ENCODE measurements at places on chromosomes 6 and 20.

GRCh38 chr6:38708496-38708895, 5.6 kb upstream of the GLO1 start:
- DNase-seq: peak; percentile 9

GRCh38 chr6:135209803-135210202, 28.7 kb downstream of the MYB start:
- DNase-seq: peak; percentile 50

DNA sequence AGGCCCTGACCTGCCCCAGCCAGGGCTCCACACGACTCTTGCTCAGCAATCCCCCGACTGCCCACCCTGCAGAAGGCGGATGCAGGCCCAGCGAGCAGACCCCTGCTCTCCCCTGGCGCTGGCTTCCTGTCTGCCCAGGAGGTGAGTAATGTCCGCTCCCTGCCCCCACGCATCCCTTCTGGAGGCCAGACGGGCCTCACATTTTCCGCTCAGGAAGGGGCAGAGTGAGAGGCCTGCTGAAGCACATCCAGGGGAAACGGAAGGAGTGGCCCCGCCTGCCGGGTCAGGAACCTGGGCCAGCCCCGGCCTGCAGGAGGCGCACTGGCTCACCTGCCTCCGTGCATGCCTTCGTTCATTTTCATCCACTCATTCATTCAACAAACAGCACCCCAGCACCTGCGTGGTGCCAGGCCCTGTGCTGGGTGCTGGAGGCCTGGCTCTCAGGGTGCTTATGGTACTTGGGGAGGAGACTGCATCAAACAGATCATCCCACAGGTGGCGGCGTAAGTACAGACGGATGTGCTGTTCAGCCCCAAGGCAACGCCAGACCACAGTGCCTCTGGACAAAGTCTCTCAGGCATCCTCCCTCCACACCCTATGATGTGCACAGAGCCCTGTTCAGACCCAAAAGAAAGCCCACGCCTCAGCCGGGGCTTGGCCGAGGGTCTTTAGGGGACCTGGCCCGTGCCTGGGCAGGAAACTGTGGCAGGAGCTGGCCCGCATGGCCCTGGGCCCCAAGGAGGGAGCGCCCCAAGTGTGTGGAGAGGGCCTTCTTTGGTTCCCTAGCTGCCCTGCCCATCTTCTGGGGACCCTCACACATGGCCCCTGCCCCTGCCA, 112.1 kb downstream of the ASXL1 start:
- DNase-seq: peak; percentile 66

DNA sequence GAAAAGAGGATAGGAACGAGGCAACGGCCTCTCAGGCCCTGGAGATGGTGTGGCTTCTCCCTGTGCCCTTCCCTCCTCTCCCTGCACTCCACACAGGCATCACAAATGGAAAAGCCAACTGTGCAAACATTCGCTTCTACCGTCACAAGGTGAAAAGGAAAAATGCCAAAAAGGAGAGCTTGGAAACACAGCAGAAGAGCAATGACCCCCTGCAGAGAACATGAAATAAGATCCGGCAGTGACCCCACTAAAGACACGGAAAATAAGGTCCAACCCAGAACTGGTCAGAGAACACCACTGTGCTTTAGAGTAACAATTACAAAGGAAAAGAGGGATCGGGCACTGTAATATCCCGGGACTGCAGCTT, 63.0 kb downstream of the SLC22A23 start:
- DNase-seq: no peak

DNA sequence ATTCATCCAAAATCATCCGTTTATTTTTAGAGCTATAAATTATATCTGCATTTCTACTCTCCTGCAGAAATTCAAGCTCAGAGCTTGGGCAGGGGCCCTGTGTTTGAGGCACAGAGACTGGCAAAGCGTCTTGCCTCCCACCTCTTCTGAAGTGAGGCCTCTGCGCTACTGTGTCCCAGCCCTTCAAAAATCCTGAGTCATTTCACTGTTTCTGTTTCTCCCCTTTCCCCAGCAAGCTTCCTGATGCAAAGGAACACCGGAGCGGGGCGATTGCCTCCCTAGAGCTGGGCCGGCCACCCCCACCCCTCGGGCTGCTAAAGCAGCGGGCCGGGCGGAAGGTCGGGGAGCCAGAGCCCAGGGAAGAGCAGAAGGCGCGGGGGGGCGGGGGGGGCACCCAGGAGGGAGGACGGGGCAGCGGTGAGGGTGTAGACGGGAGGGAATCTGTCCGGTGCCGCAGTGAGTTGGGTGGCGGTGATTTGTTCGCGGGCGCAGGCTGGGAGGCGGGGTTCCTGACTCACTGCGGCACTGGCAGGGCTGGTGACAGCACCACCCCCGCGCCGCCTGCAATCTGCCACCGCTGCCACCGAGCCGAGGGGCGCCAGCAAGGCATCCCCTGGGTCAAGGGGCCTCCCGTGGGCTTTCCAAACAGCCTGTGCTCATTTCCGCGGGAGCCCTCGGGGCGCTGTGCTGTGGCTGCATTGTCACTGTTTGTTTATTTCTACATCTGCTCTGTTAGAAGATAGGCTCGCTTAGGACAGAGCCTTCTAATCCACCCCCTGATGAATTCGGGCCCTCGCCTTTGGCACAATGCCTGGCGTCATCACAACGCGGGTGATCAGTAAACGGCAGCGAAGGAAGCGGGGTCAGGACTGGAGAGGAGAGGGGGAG, 46.5 kb upstream of the SNAP25 start:
- peak; percentile 48 for DNase-seq

- DNase-seq: no peak
Observed at GRCh38 chr6:18028332-18028731, 40.9 kb upstream of the KIF13A start.

DNA sequence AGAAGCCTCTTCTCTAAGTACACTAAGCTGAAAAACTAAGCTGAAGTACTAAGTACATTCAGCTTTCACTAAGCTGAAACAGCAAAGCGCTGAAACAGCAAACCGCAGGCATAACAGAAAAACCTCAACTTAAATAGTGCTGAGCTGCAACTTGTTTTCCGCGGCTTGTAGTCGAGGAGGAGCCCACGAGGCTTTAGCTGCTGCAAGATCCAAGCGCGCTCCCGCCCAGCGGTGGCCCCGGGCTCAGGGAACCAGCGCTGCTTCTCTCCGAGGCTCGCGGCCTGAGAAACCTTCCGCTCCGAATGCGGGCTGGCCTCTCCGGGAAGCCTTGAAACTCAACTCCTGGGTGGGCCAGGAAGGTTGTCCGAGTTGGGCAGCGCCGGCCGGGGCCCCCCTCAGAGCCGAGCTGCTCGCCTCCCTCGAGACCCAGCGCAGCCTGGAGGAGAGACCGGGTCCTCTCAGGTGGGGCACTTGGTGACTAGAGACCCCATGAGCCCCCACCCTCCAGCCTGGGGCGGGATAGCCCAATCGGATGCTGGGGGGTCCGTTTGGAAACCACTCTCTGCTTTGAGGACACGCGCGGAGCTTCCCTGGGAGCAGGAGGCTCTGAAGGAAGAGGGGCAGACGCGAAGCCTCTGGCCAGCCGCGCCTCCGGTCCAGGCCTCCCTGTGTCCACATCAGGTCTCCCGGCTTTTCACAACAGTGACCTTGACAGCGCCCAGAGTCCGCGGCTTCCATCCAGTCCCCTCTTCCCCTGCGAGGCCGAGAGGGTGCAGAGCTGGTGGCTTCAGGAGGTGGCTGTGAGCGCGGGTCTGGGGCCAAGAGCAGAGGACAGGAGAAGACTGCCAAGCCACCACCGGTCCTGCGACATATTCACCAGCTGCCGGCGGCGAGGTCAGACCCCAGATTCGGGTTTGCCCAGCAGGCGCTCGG, 38.1 kb upstream of the HLA-E start:
- DNase-seq: peak; percentile 67

DNA sequence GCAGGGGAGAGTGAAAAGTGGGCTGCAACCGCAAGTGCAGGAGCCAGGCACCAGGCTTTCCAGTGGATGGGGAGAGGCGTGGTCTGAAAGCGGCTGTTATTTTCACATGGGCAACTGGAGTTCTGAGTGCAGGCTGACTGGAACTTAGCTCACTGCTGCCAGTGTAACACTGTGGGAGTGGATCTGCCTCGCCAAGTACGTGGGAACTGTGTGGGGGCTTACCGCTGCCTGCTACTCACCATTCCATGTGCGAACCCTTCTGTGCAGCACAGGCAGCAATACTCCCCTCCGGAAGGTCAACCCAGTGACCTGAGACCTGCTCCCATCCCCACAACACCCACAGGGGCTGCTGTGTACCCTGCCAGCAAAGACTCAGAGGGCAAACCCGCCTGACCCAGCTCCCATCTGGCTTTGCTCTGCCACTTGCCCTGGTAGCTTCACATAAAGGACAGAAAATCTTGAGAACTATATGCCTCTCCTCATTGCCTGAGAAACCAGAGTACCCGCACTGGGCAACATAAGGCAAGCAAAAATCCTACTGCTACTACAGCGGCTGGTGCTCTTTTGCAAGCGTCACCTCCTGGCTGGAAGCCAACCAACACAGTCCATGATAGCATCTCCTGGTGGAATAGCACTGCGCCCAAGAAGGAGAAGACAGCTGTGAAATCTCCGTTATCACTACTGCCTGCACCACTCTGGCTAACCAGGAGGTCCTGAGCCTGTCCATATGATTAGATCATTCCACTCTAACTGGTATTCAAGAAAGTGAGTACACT, 54.4 kb upstream of the SIRPG start:
- DNase-seq: no peak

GRCh38 chr6:29631860-29632731, 887 bp downstream of the GABBR1 start:
- peak; percentile 75 for DNase-seq

- peak; percentile 88 for DNase-seq
Observed at GRCh38 chr20:44018259-44018941, 103.7 kb downstream of the TOX2 start.

DNA sequence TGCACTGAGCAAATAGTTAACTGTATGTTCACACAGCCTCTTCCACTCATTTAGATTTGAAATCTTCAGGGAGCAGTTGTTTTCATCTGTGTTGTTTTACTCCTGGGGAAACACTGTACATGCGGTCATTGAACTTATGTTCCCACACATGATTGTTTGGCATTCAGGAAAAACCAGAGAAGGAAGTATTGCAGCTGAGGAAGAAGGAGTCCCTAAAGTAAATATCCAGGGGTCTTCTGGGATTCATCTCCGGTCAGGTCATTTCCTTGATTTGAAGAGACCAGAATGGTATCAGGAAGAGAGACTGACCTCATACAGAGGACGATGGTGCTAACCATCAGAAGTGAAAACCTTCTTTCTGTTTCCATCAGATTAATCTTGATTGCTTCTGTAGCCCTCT, 52.5 kb downstream of the DCBLD1 start:
- no peak for DNase-seq

GRCh38 chr6:158850807-158851115, 31.6 kb upstream of the EZR start:
- peak; percentile 48 for DNase-seq

GRCh38 chr20:41306061-41306727, 11.3 kb downstream of the ZHX3 start:
- DNase-seq: no peak

- DNase-seq: peak; percentile 8
Observed at GRCh38 chr6:6131492-6132109, 124.9 kb upstream of the NRN1 start.

- DNase-seq: no peak
Observed at GRCh38 chr6:15505463-15505918, 157.3 kb downstream of the DTNBP1 start.

DNA sequence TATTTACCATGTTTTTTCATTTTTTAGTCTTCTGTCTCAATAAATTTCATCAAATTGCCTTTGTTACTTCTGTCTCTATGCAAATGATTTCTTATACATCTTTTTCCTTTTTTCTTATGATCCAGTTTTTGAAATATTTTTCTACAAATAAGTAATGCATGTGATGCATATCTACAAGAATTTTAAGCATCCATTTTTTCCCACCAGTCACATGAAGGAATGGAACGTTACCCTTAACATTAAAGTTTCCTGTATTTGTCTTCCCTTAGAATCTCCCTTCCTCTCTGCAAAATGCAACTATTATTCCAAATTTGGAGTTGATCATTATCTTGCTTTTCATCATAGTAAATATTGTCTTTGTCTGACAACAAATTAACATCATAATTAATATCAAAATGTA, 35.5 kb downstream of the PSMB9 start:
- DNase-seq: peak; percentile 72

DNA sequence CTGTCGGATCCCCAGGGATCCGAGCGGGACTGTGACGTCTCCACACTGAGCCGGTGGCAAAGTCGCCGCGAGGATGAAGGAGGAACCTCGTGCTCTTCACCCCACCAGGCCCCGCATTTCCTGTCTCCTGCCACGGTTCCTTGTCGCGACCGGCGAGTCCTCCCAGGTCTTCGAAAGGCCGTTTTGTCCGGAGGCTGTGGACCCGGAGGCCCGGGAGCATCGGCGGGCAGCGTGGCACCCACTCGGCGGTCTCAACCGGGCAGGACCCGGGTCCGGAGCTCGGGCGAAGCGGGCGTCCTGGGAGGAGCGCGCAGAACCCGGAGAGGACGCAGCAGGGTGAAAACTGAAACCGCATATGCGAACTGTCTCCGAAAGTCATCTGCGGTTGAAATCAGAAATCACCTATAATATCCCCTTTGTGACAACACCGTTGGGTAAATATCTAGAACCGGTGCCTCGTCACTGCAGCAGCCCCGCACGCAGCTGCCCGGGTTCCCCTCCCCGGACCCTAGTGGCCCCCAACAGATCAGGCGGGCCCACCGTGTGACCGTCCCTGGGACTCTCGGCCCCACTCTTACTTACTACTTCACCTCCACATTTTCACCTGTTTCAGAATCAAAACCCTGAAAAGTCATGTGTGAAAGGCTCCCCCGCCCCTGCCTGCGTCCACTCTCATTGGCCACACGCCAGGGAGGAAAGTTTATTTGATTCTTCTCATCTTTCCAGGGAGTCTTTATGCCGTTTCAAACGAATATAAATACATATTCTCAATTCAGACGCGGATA, 3.1 kb upstream of the ULBP2 start:
- DNase-seq: peak; percentile 12

DNA sequence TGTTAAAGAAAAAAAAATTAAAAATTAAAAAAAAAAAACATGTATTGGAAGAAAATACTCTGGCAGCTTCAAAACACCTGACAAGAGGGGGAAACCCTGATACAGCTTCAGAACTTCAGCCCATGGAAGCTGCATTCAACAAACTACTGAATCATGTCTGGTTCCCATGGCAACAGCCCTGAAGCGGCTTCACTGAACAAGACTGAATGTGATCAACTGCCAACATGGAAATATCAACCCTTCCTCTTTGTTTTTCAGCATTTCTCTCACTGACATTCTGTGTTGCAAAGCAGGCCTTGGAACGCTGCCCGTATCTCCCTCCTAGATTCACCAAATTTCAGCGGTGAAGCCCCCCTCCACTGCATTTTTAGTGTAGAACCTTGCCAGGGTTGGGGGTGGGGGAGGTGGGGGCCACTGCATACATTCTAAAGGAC, 91.3 kb upstream of the SHLD1 start:
- peak; percentile 66 for DNase-seq

DNA sequence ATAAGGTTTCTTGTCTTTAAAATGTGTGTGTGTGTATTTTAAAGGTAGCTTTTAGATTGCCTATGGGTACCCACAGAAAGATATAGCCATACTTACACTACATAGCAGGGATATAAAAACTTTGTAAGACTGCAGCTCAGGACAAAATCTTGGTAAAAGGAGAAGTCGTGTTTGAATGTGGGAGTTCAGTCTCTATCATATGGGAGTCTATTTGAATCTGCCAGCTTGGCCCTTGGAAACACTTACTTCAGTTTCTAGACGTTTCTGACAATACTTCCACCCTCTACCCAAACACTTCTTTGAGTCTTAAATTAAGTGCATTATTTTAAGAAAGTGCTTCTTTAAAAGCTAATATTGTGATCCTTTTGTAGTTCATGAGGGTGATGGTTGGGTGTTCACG, 155.7 kb downstream of the CARMIL1 start:
- no peak for DNase-seq

All from fibroblast of skin of back (primary cell).